ENCODE measurements at places on chromosomes 16 and 17. TPM values are rescaled to one million over a fixed set of nuclear protein-coding genes. Genes with fewer than 3 reads are reported as not detected.

- DNase-seq, result no peak
Observed at GRCh38 chr17:51742571-51742970, 415.9 kb downstream of the CA10 start.

DNA sequence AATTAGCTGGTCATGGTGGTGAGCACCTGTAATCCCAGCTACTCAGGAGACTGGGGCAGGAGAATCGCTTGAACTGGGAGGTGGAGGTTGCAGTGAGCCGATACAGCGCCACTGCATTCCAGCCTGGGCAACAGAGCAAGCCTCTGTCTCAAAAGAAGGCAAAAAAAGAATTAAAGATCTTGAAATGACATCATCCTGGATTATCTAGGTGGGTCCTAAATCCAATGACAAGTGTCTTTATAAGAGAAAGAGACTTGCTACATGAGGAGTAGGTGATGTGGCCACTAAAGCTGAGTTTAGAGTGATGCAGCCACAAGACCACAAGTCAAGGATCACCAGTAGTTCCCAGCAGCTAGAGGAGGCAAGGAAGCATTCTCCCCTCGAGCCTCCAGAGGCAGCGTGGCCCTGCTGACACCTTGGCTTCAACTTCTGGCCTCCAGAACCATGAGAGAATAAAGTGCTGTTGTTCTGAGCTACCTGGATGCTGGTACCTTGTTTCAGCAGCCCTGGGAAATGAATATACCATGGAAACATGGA, 15.8 kb downstream of the CIITA start:
- DNase-seq, result no peak

DNA sequence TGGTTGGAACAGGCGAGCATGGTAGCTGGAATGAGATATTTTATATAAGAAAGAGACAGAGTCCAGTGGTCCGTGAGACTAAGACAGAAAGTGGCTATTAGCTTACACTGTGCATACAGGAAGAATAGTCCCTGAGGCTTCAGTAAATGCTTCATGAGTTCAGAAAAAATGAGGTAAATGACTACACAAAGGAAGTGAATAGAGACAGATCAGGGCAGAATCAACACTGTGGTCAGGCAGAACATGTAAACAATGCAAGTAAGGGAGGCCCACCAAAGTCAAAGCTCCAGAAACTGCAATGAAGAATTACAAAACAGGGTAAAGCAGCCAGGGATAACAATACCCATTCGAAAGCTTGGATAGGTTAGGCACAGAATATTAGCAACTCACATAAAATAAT, 4.8 kb downstream of the ABCA10 start:
- DNase-seq, result no peak

HSD17B2 gene
- not detected for total RNA-seq

NACA2 gene
- total RNA-seq, result not detected

IL21R gene
- 40.9 TPM for total RNA-seq

- peak; percentile 45 for DNase-seq
Observed at GRCh38 chr17:4715063-4715744, 4.8 kb downstream of the ARRB2 start.

- no peak for DNase-seq
Observed at GRCh38 chr16:81565321-81566028, 120.9 kb downstream of the CMIP start.

GRCh38 chr17:83089328-83090132, 10.1 kb downstream of the METRNL start:
- no peak for DNase-seq

DNA sequence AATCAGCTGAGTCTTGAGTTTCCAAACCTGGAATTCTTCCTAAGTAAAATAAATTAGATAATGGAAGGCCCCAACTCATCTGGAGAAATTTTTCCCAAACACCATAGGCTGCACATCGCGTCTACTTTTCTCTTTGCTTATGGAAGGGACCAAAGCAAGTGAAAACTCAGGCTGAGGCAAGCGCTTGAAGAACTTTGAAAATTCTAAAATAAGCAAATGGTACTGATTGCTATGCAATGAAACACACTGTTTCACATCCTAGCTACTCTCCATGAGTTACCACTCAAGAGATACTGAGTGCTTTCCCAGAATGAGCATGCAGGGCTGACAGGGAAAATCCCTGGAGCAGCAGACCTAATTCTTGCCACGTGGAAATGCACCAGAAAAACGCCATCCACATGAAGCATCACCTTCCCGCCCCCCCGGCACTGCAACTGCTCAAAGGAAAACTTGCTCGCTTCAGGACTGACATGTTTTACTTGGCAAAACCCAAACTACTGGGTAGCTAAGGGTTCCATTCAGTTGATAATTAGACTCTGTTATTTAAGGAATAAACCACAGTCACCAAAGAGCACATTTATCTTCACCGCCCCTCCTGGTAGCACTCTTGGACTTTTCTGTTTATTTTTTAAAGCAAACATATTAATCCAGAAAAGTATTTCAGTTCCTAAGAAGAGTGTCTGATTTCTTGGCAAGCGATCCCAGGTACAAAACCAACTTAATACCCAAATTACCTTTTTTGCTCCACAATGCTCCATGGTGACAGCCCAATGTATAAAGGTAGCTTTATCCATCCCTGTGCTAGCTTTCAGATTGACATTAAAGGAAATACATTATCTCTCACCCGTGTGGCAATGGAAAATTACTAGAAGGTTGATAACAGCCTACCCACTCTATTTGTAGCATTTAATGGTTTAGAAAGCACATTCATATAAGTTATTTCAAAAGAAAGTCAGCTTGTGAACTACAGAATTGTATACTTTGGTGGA, 62.5 kb downstream of the WDR59 start:
- no peak for DNase-seq

CHTF18 gene
- total RNA-seq, result 51.7 TPM

FBXW10B gene
- total RNA-seq, result 0.92 TPM

CDRT15L2 gene
- not detected for total RNA-seq

GRCh38 chr16:69105501-69106361, at the start of gene HAS3:
Gene HAS3 (plus strand): TSS chr16:69105653. CDS start chr16:69109396, 3,743 bp downstream.
- DNase-seq, result no peak

GRCh38 chr16:6684076-6684673, 648.5 kb upstream of the RBFOX1 start:
- DNase-seq, result no peak

GRCh38 chr17:9700754-9701476, 55.6 kb downstream of the USP43 start:
- no peak for DNase-seq

DNA sequence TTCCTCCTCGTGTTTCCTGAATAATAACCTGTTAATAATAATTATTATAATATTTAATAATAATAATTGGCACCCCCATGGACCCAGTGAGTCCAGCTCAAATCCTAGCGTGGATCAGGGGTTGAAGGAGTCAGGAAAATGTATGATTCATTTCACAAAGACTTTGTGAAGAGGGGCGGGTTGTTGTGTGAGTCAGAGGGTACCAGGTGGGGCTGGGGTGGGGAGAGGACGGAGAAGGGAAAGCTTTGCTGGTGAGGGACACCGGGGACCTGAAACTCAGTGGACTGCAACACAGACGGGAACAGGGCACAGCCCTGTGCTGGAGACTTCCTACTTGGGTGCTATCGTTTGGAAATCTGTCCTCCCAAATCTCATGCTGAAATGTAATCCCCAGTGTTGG, 3.1 kb upstream of the ADORA2B start:
- DNase-seq, result no peak

GRCh38 chr17:178292-179065, 3.0 kb downstream of the DOC2B start:
- DNase-seq, result no peak

GRCh38 chr16:35492225-35492624, 2032.8 kb downstream of the TP53TG3F start:
- DNase-seq, result no peak

MT3 gene
- total RNA-seq, result not detected

- DNase-seq, result no peak
Observed at GRCh38 chr16:70483426-70483825, 29.0 kb downstream of the FCSK start.

DNA sequence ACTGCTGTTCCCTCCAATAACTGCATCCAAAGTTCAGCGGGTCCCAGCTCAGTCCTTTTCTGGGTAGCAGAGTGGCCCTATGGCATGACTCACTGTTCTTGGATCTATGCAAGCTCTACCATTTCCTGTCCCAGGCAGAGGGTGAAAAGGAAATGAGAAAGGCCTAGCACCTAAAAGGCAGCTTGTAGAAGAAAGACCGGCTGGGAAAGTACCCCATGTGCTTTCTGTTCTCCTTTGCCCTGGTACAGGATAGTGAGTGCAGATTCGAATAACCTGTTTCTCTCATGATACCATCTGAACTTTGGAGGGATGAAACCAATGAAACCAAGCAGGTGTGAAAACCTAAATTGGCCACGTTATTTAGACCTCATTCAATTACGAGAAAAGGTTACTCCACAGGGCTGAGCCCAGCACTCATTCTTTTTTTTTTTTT, 12.7 kb upstream of the HASPIN start:
- DNase-seq, result peak; percentile 86

DNA sequence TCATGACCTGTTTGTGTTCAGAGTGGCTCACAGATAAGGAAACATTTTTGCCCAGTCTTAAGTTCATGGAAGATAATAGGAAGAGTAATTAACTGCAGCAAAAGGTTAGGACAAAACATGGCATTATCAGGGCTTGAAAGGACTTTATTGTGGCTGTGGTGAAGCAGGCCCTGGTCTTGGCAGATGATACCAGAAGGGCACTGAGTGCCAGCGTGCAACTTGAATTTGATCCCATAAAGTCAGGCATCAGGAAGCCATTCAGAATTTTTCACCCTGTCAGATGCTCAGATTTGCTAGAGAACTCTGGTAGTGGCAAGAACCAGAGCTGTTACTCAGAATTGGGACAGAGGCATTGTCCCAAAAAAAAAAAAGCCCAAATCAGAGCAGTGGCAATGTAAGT, 11.2 kb upstream of the COG7 start:
- no peak for DNase-seq

MT1F gene
- 5.9 TPM for total RNA-seq
